RWPE1 (cell line): ENCODE measurements at places on chromosomes 7 and 10.

DNA sequence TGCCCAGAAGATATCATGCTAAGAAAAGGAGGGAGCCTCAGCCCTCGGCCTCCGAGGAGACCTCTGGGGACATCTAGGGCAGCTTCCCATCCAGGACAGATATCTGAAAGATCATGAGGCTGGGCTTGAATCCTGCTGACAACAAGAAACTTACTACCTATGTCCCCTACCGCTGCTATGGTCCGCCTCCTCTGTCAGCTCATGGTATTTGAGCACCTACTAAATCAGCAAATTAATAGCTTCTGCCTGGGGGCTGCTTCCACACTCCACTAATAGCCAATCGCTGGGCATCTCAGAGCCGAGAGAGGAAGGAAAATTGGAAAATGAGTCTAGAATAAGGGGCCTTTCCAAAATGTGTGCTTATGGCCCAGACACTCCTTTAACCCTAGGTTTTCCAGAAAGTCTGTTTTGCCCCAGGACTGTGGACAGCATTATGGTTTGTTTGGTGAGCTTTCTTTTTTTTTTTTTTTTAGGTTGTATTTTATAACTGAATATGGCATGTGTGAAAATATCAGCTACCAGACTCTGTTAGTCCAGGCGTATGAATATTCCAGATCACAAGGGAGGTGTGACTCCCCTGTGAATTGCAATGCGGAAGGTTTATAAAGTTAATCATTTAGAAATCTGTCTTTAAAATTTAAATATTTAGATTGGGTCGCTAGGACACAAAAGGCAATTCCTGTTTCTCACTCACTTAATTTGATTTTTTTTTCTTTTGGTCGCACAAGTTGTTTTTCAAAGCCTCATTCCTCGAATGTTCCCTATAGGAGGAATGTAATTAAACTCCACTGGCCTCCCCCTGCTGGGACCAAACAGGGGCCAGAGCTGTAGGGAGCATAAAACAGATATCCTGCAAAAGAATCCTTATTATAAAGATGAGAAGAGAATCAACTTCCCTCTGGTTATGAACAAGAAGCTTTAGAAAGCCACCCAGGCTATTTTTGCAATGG is 89.4 kb downstream of the PARP12 start:
- no peak for DNase-seq

GRCh38 chr7:78125884-78126283 is 327.3 kb downstream of the PHTF2 start:
- no peak for DNase-seq

GRCh38 chr7:26398756-26399509 is 107.3 kb downstream of the SNX10 start:
- DNase-seq: no peak

DNA sequence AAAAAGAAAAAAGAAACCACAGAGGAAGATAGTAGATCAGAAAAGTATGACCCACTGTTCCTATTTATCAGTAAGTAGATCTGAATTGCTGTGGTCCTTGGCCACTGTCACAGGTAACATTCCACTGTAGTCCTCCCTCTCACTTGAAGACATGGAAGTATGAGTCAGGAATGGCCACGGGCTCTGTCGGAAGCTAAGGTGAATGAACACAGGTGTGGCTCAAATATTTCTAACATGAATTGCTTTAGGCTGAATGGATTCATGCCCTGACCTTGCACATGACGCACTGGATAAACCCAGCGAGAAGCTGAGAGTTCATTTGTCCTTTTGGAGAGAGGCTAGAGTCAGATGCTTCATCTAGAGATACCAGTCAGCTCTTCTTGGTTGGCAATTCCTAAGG is 224.5 kb upstream of the SP8 start:
- peak; percentile 90 for DNase-seq

DNA sequence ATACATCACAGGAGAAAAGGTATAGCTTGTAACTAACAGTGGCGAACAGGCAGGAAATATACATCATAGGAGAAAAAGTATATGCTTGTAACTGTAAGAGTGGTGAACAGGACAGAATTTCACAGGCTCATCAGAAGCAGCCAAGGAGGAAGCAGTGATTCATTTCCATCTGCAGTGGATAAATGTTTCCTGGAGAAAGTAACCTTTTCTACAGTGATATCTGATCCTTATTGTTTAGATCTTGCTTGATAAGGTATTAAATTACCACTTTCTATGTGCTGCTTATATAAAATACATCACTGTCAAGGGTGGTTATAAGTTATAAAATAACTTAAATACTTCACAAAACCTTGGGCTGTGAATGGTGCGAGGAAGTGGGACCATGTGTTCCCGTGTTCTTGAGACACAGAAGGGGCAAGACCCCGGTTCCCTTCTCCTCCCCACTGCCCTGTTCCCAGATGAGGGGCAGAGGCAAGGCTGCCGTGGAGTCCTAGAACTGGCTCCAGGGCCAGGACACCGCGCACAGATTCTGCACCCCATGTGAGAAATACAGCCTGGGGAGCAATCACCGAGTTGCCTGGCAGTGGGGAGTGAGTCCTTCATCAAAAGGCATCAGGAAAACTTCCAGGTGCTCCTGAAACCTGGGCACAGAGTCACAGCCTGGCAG is 135.2 kb downstream of the DIP2C start:
- no peak for DNase-seq

GRCh38 chr10:100827819-100828737 is 82.7 kb downstream of the PAX2 start:
- DNase-seq: no peak

GRCh38 chr7:21370283-21370982 is 57.5 kb upstream of the SP4 start:
- no peak for DNase-seq

DNA sequence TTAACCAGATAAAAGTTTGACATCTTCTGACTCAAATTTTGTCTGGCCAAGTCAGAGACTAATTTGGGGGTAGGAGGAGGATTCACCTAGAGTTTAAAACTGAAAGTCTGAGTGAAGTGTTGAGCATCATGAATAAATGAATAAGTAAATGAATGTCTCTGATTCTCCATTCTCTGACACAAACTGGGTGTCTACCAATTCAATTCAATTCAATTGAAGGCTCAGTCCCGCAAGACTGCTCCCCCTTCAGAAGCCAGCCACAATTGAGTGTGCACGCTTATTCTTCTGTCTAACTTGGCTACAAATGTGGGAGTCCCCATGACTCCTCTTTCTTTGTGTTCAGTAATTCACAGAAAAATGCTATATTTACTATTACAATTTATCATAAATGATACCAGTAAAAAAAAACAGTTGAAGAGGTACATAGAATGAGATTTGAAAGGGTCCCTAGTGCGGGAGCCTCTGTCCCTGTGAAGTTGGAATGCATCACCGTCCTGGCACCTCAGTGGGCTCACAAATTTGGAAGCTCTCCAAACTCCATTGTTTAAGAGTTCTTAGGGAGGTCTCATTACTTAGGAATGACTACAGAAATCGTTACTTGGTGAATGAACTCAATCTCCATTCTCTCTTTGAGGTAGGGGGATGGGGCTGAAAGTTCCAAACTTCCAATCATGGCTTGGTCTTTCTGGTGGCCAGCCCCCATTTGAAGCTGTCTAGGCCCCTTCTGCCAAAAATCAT is 243.7 kb upstream of the PHYHIPL start:
- DNase-seq: no peak

DNA sequence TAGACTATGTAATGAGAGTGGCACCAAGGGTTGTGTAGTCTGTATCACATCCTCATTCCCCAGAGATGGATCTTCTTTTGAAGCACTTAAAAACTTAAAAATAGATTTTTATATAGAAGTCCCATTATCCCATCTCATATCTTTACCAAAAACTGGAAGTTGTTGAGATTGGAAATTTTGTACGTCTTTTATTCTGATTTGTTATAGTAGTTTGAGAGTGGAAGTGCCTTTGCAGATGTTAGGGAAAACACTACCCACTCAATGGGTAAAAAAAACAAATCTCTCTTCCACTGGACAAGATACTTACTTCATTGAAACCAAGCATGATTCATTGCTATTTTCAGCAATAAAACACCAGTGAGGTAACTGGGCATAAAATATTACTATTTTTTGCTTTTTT is 184.4 kb downstream of the MACC1 start:
- no peak for DNase-seq
